CD4-positive, alpha-beta T cell treated with Interleukin-1 beta for 1 hour (primary cell): ENCODE measurements at places on chromosomes 13 and 19.

GRCh38 chr19:2302319-2303210, 5.4 kb downstream of the LINGO3 start:
- no peak for DNase-seq

GRCh38 chr13:52842441-52842840, 6.0 kb downstream of the PCDH8 start:
- no peak for DNase-seq

DNA sequence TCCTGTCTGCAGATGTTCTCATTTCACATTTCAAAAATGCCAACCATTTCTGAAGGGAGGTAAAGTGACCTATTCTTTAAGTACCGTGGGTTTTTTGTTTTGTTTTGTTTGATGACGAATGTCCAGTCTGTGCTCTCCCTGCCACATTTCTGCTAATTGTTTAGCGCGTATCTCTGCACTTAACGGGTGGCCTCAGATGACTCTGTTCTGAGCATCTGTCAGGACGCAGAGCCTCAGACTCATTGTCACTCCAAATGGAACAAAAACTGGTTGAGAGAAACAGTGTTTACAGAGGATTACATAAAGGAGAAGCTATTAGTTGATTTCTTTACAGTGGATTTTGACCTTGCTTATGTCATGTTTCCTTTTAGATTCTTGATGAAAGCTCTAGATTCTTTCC, 23.7 kb downstream of the TPP2 start:
- no peak for DNase-seq

- DNase-seq, result no peak
These were observed 415.9 kb downstream of the NDFIP2 start for GRCh38 chr13:79896851-79897250.

DNA sequence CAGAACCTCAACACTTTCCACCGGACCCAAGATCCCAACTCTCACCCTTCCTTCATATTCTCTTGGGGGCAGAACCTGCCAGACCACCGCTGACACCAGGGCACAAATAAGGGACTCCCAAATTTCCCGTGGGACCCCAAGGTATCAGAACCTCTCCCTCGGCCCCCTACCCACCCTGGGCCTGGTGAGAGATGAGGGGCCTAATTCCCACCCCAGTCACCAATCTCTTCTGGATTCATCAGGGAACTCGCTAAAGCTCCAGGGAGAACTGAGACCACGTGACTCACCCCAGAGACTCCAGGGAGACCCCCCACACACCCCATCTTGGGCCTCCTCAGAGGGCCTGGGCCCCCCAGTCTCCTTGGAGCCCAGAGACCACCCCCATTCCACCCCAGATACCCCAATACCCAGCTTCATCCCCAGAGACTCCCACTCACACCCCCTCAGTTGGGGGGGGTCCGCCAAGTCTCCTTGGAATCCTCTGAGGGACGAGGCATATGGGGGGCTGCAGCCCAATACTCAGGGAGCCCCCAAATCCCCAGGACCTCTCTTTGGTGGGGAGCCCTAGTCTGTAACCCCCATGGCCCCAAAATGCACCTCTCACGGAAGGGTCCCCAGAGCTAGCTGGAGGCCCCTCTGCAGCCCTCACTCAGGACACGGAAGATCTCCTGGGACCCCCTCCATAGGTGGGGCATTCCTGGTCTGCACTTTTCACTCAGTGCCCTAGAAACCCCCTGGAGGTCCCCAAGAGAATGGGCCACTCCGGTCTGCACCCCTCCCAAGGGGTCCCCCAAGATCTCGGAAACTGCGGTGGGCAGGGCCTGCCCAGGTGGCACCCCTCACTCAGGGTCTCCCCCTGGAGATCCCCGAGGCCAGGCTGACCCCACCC, 1.6 kb downstream of the LMNB2 start:
- no peak for DNase-seq
